ENCODE measurements at places on chromosomes 6 and 20. TPM values are rescaled to one million over a fixed set of nuclear protein-coding genes. Genes with fewer than 3 reads are reported as not detected.

DNA sequence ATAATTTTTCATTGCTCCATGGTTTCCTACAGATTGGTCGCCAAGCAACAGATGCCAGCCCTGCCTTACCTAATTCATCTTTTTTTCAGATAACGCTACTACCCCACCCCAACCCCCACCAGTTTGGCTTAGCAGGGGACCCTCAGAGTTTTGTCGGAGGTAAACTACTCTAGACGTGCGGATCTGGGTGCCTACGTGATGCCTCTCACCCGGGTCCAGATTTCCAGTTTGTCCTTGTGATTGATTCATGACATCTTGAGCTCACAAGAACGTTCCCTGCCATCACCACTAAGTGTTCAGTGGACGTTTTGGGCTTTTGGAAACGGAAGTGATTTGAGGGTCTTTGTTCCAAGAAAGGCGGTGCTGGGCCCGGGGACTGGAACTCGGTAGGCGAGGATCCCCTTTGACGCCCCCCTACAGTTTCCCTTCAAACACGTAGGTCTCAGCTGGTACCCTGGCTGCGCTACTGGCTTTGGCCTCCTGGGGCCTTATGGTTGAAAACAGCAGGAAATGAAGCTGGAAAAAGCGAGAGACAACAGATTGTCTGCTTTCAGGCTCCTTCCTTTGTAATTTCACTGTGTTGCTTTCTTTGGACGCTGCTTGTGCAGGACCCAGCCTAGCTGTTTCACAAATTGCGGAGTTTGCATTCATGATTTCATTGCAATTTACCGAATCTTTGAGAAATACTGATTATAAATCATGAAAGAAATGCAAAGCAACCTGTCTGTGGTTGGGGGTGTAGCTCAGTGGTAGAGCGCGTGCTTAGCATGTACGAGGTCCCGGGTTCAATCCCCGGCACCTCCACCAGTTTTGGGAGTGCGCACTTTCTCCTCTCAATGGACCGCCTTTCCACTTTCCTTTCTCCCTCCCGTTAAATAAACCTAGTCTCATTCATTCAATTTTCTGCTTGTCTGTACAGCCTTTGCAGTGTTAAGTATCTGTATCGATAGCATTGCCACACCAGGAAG, 81.0 kb downstream of the GPX5 start:
- no peak for DNase-seq

MYLK2 gene
- total RNA-seq: 0.21 TPM

GRCh38 chr6:110255211-110255750, 75.1 kb downstream of the CDC40 start:
- DNase-seq: no peak

CCN2 gene
- 75.5 TPM for total RNA-seq

PROCR gene
- 5.8 TPM for total RNA-seq

- no peak for DNase-seq
Measured at GRCh38 chr6:8335381-8335780, 100.0 kb downstream of the SLC35B3 start.

PM20D2 gene
- 10.3 TPM for total RNA-seq

- DNase-seq: no peak
Measured at GRCh38 chr6:1940381-1940780, 305.0 kb downstream of the GMDS start.

ZNF334 gene
- 12.6 TPM for total RNA-seq

DNA sequence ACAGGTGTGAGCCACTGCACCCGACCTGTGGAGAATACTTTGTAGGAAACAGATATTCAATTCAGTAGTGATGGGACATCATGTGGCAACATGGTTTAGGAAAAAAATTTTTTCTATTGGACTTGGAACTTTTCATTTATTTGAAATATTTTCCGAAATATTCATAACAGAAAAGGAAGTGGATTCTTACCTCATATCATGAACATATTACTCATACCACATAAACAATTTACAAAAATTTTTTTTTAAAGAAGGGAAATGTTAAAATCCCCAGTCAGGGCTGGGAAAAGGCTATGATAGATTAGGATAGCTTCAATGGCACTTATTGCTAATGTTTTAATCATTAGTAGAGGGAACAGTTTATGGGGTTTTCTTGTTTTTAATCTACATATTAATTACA, 6.8 kb upstream of the ALDH8A1 start:
- DNase-seq: no peak

DNA sequence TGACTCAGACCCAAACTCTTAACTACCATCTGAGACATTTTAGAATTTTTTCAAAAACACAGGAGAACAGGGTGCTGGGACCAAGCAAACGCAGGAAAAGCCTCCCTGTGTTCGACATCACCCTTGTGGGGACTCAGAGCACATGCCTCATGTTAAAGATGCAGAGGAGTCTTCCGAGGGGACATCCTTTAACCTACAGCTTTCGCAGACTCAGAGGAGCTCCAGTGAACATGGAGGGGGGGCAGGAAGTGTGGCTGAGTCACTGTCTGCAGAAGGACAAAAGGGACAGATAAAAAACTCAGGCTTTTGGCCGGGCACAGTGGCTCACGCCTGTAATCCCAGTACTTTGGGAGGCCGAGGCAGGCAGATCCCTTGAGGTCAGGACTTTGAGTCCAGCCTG, 15.1 kb downstream of the BMP7 start:
- no peak for DNase-seq

- DNase-seq: no peak
Measured at GRCh38 chr6:53109612-53110011, 39.0 kb downstream of the GCM1 start.

DNA sequence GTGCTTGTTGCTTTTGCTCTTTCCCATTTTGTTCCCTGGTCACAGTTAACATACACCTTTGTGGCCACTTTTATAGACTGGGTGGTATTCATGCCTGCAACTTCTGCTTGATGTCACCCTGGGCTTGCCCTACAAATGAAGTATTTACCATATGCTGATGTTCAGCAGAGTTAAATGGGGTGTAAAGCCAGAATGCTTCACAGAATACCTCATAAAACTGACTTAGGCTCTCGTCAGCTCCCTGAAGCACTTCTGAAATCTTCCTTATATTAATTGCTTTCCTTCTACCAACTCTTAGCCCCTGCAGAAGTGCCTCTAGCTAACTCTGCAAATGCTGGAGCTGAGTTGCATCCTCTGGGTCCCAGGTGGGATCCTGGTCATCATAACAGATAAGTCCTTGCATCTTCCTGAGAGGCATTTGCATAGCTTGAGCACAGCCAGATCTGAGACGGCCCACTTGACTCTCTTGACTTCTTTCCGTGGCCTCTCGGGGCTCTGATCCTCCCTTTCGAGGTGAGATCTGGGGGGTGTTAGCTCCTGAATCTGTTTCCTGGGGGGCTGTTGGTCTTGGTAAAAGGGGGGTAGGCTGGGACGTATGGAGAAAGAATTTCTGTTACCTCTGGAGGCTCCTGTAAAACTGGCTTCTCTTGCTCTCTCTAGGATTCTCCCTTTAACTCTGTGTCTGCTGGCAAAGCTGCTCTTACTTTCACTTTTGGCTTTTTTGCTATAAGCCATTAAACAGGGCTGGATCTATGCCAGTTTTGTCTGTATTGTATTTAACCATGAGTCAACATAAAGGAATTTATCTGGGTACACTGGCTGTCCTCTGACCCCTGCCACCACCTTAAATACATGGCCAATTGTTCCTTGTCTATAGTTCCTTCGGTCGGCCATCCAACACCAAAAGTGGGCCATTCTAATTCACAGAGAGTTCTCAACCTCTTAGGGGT, 223.0 kb upstream of the SYNCRIP start:
- no peak for DNase-seq

DNA sequence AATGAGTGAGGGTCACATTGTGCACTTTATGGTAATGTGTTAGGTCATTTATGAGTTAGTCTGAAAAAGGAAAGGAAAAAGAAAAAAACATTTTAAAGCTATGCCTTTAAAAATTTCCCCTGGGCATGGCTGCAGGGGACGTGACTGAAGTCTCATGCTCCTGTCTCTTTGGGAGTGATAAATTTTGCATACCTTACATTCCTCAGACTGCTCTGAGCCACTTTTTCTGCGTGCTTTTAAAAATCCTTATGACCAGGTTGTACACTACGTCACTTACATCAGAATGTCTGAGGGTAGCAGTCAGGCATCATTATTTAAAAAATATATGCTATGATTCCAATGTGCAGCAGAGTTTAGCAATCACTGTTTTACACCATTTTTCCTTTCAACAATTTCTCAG, 121.2 kb downstream of the RFPL4B start:
- no peak for DNase-seq

GRCh38 chr20:47789764-47790579, 4.7 kb upstream of the SULF2 start:
- no peak for DNase-seq

SLPI gene
- total RNA-seq: 73.6 TPM

- no peak for DNase-seq
Measured at GRCh38 chr6:142823256-142823902, 121.6 kb downstream of the HIVEP2 start.

GRCh38 chr6:158758451-158758860, 60.7 kb downstream of the EZR start:
- no peak for DNase-seq

DNA sequence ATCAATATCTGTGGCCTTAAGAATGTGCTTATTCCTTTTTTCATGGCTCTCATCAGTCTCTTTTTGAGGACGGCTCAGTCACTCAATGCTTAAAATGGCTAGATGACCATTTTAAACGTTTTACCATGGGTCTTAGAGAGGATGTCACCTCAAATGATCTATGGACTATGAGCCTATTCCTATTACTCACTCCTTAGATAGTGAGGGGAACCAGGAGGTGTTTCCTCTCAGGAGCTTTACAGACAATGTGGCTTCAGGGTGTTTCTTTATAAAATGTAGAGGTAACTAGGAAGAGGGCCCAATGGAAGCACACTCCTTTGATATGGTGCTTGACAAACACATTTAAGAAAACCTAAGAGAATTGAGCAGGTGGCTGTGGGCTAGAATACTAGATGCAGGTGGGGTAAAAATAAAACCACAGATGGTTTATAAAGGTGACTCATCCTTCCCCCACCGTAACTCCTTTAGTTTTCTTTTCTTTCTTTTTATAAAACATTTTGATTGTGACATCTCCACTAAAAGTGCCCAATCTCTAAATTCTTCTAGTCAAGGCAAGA, 1.5 kb upstream of the TMEM200A start:
- no peak for DNase-seq

DNA sequence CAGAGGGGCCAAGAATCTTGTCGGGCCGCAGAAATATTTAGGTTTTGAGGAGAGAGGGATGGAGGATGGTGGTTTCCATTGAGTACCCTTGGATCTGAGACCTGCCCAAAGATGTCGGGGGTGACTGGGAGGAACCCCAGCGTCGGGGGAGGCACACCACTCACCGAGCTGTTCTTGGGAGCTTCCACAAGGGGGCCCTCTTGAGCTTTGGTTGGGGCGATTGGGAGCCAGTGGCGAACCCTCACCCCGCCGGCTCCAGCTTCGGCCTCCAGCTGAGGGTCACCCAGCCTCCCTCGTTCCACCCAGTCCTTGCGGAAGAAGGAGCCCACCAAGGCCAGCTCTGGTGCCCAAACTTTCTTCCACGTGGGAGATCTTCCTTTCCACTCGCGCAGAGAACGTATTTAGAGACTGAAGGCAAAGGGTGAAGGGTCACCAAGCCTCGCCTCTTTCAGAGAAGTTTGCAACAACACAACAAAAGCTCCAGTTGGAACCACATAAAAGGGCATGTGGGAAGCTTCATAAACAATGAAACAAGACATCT, 33.6 kb downstream of the APCDD1L start:
- DNase-seq: no peak

NXT1 gene
- 25.7 TPM for total RNA-seq

DNA sequence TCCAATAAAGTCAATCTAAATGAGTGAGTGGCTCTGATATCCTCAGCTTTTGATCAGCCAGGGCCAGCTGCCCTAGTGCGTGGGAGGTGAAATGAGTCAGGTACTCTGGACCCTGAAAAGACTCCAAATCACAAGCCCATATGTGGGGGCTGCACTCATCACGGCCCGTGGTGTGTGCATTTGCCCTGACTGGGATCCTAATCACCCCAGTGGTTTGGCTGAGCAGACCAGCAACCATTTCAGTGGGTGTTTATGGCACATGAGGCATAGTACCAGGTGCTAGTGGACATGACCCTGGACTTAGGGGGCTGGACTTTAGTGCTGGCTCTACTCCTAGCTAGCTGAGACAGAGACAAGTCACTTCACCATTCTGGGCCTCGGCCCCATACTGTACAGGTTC, 39.4 kb downstream of the SCML4 start:
- DNase-seq: no peak

DNA sequence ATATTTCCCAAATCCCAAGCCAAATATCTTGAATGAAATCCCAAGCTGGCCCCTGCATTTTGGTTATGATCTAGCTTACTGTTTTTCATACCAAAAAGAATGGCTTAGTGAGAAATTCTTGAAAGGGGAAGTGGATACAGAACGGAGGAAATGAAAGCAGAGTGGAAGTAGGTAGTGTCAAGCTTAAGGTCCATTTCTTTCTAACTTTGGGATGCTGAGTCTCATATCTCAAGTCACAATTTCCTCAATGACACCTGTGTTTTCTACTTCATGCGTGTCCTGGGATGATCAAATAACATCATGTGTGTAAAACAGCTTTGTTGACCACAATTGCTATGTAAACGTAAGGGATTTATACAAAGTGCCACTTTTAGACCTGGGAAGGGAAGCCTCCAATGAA, 238.8 kb upstream of the SLC35B3 start:
- DNase-seq: no peak

TAGAP gene
- 0.43 TPM for total RNA-seq

GRCh38 chr20:63265891-63266515, 6.6 kb upstream of the ARFGAP1 start:
- DNase-seq: no peak

- no peak for DNase-seq
Measured at GRCh38 chr20:45328451-45328850, 19.8 kb downstream of the SDC4 start.

- DNase-seq: no peak
Measured at GRCh38 chr20:10707791-10708190, 34.0 kb upstream of the JAG1 start.

- no peak for DNase-seq
Measured at GRCh38 chr20:50295762-50296449, 105.3 kb downstream of the CEBPB start.

TBX18 gene
- 8.2 TPM for total RNA-seq

TBC1D32 gene
- total RNA-seq: 9.9 TPM

DNA sequence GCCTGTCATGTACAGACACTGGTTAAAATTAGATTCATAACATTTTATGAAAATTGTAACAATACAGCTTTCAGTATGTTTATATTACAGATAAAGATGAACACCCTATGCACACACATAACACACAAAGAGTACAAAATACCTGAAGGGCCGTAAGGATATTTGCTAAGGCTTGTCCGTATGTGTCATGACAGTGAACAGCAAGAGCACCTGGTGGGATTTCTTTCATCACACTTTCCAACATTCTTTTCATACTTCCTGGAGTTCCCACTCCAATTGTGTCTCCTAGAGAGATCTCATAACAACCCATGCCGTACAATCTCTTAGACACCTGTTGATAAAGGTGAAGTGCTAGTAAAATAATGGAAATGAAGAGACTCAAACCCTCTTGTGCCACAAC, 83.7 kb downstream of the HMGCLL1 start:
- DNase-seq: no peak

GRCh38 chr6:32972353-32973143, 4.2 kb downstream of the BRD2 start:
- DNase-seq: no peak

GRCh38 chr6:1485678-1486077, 96.3 kb downstream of the FOXF2 start:
- no peak for DNase-seq

Data from type B pancreatic cell (in vitro differentiated cells).